ENCODE measurements at places on chromosomes 5 and 9.

DNA sequence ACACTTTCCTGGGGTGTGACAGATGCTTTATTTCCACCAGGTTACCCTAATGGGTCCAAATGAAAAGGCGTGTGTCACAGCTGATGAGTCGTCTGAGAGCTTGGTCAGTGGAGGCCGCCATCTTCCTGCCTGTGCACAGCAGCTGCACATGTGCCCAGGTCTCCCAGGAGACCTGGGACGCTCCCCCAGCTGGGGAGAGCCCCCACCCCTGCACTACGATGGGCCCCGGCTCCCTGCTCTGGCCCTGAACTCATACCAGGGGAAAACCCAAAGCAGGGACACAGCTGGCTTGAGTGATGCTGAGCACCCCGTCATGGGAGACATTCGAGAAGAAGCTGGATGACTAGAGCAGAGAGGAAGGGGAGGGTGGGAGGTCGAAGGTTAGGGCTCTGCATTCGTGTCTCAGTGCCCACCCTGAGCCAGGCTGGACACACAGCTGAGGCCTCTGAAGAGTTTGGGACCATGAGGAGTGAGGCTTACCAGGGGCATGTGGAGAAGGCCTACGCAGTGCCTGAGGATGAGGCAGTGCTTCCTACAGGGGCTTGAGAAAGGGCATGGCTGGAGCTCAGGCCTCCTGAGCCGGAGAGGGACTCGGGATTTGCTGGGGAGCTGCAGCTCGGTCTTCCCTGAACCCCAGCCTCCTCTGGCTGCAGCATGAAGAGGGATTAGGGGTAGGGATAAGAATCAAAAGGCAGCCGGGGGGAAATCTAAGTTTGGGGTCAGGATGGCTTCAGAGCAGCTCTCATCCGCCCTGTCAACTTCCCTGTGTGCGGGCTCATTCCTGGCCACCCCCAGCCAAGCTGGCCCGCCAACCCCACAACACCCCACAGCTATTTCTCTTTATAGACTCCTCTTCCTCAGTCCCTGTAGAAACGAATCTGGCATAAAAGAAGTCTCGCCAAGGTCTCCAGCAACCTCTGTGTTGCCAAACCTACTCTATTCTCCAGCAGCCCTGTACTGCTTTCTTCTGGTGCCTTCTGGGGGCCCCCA is 42.2 kb upstream of the RNU6ATAC start:
- H3K36me3 ChIP-seq: no peaks in the 10 kb centered on the region
- no peak overlapping the region for H3K27ac ChIP-seq
- no peaks in the 10 kb centered on the region for H3K4me1 ChIP-seq
- no peak overlapping the region for H3K4me3 ChIP-seq
- DNase-seq: peak; percentile 25
- no peaks in the 10 kb centered on the region for H3K27me3 ChIP-seq

GRCh38 chr5:773517-774264 is 10.8 kb downstream of the ZDHHC11B start:
- DNase-seq: peak; percentile 8
- no peak overlapping the region for H3K27ac ChIP-seq
- H3K27me3 ChIP-seq: no peaks in the 10 kb centered on the region
- no peaks in the 10 kb centered on the region for H3K4me1 ChIP-seq
- no peak overlapping the region for H3K4me3 ChIP-seq

DNA sequence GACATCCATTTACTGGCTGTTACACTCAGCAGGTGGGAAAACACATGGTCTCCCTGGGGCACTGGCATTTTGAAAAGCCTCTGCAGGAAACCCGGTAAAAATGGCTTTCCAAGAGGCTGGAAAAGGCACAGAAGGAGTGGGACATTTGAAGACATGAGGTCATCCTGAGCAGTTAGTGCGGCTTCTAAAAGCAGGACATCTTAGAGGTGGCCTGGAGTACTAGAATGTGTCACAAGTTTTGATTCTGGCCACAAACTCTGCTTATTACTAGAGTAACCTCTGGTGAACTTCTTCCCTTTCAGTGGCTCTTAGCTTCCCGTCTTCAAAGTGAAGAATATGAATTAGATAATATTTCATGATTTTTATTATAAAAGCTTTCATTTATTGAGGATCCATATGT is 423.0 kb upstream of the BRINP1 start:
- H3K27ac ChIP-seq: no peak overlapping the region
- no peaks in the 10 kb centered on the region for H3K36me3 ChIP-seq
- DNase-seq: no peak

DNA sequence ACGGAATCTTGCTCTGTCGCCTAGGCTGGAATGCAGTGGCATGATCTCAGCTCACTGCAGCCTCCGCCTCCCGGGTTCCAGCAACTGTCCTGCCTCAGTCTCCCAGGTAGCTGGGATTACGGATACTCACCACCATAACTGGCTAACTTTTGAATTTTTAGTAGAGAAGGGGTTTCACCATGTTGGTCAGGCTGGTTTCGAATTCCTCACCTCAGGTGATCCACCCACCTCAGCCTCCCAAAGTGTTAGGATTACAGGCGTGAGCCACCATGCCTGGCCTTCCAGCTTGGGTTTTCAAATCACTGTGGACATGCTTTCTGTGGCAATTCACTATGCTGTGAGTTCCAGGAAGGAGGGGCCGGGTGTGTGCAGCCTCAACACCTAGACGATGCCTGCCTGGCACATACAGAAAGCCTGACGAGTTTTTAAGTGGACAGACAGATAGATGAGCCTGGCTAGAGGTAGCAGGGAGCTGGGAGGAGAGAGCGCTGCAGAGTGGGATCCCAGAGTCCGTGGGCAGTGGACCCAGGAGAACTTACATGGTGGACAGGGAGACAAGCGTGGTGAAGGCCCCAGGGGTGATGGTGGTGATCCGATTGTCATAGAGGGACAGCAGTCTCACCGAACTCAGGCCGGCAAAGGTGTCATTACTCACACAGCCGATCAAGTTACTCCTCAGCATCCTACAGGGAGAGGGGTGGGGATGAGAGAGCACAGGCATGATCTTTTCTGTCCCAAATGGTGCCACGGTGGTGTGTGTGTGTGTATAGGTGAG is 173.4 kb upstream of the PANK3 start:
- no peak overlapping the region for H3K4me3 ChIP-seq
- DNase-seq: no peak
- H3K27me3 ChIP-seq: peaks cover 1% of the 10 kb centered on the region
- H3K36me3 ChIP-seq: no peaks in the 10 kb centered on the region
- peaks cover 6% of the 10 kb centered on the region for H3K4me1 ChIP-seq

DNA sequence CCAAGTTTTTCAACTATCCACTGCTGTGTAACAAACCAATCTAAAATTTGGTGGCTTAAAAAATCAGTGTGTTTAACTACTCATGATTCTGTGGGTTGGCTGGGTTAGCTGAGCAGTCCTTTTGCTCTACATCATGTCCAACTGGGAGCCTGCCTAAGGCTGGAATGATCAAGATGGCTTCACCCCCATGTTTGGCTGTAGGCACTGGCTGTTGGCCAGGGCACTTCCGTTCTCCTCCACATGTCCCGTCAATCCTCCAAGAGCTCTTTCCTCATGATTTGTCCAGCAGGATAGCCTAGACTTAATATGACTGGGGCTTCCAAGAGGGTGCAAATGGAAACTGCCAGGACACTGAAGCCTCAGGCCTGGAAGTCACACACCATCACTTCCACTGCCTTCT is 17.0 kb upstream of the TSSK1B start:
- peaks cover 4% of the 10 kb centered on the region for H3K4me1 ChIP-seq
- H3K36me3 ChIP-seq: no peaks in the 10 kb centered on the region
- no peak overlapping the region for H3K27ac ChIP-seq
- no peak for DNase-seq

DNA sequence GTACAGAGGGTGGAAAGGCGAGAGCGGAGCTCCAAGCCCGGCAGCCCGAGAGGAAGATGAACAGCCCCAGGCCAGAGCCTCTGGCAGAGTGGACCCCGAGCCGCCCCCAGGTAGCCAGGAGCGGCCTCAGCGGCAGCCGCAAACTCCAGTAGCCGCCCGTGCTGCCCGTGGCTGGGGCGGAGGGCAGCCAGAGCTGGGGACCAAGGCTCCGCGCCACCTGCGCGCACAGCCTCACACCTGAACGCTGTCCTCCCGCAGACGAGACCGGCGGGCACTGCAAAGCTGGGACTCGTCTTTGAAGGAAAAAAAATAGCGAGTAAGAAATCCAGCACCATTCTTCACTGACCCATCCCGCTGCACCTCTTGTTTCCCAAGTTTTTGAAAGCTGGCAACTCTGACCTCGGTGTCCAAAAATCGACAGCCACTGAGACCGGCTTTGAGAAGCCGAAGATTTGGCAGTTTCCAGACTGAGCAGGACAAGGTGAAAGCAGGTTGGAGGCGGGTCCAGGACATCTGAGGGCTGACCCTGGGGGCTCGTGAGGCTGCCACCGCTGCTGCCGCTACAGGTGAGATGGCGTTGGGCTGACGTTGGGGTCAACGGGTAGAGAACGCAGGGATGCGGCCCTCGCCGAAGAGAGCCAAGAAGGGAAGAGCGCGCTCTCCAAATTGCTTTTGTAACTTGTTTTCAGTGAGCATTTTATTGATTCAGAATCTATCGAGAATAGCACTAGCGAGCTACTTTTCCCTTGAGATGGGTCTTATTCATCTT is at the start of gene PTGER4:
Gene PTGER4, plus strand, starts transcription at position 3 of the 769 bp plus-strand sequence. CDS start 1,079 bp downstream, outside the sequence.
- H3K27ac ChIP-seq: peak within 1 kb of the TSS; percentile 97
- peak within 1 kb of the TSS; percentile 93 for H3K4me3 ChIP-seq
- H3K36me3 ChIP-seq: peaks cover 51% of the 10 kb centered on the region
- H3K4me1 ChIP-seq: peaks cover 32% of the 10 kb centered on the region

DNA sequence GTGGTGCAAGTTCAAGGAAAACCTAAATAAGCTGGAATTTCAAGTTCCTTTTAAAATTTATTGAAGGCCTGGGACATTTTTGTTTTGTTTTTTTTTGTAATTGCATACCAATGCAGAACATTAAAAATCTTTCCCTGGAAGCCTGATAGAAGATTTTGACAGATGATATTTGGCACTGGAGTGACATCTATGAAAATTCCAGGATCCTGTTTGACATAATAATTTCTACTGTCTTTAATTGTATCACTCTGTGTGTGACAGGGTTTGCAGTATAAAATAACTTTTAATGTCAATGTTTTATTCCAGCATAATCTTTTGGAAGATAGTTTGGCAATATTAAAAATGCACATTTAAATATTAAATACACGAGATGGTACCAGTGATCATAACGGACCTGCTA is 514.2 kb upstream of the ACO1 start:
- no peak for DNase-seq
- H3K27me3 ChIP-seq: no peaks in the 10 kb centered on the region
- no peaks in the 10 kb centered on the region for H3K4me1 ChIP-seq
- no peak overlapping the region for H3K4me3 ChIP-seq
- H3K27ac ChIP-seq: no peak overlapping the region

DNA sequence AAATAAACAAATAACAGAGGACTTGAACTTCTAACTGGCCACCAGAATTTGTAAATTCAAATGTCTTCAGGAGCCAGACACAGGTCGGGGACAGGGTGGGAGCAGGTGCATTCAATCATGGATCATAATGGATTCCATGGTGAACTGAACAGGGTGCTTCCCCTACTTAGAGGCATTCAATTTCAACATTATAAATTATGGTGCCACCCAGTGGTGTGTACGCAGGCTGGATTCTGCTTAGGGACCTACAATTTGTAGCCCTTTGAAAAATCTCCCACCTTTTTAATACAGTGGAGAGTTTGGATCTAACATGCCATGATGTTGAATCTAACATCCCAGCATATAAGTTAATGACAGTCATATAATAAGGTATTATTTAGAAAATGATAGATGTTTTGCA is 22.3 kb downstream of the KLF9 start:
- DNase-seq: no peak
- no peak overlapping the region for H3K4me3 ChIP-seq
- peaks cover 12% of the 10 kb centered on the region for H3K36me3 ChIP-seq

DNA sequence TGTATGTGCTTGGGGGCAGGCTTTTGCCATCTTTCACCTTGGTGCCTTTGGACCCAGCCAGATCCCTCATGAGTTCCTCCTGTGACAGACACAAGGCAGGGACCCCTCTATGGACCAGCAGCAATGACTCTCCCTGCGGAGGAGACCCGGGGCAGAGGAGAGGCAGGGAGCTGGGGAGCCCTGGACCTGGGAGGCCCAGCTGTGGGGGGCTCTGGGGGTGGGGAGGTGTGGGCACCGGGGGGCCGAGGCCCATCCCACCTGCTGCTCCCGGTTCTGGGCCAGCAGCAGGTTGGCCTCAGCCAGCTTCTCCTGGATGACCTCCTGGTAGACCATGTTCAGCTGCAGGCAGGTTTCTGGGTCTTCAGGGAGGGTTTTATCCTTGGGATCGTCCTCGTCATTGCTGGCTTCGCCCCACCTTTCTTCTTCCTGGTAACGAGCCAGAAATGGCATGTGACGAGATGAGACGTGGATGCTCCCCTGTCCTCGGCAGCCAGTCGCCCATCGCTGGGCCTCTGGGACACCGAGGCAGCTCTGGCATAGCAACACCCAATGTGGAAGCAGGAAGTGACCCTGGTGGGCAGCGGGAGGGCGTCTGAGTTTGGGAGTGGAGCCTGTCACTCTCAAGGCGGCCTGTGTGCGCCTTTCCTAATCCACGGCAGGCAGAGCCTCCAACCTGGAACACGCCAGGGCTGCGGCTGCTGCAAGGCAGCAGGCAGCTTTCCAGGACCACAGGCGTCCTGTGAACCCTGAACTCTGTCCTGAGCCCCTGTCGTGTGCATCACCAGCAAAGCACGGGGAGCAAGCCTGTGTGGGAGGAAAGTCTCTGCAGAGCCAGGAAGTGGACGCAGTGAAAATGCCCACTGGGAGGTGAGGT is 4.4 kb downstream of the SNAPC4 start:
- peaks cover 19% of the 10 kb centered on the region for H3K4me1 ChIP-seq
- no peak overlapping the region for H3K4me3 ChIP-seq
- no peak overlapping the region for H3K27ac ChIP-seq
- DNase-seq: no peak
- H3K36me3 ChIP-seq: peaks cover 35% of the 10 kb centered on the region
- H3K27me3 ChIP-seq: no peaks in the 10 kb centered on the region
